ENCODE measurements at places on chromosomes 5 and 9.

GRCh38 chr5:1522601-1523479, 920 bp downstream of the LPCAT1 start:
- DNase-seq = peak; percentile 41

- no peak for DNase-seq
Observed at GRCh38 chr5:171846323-171846722, 60.7 kb downstream of the SMIM23 start.

DNA sequence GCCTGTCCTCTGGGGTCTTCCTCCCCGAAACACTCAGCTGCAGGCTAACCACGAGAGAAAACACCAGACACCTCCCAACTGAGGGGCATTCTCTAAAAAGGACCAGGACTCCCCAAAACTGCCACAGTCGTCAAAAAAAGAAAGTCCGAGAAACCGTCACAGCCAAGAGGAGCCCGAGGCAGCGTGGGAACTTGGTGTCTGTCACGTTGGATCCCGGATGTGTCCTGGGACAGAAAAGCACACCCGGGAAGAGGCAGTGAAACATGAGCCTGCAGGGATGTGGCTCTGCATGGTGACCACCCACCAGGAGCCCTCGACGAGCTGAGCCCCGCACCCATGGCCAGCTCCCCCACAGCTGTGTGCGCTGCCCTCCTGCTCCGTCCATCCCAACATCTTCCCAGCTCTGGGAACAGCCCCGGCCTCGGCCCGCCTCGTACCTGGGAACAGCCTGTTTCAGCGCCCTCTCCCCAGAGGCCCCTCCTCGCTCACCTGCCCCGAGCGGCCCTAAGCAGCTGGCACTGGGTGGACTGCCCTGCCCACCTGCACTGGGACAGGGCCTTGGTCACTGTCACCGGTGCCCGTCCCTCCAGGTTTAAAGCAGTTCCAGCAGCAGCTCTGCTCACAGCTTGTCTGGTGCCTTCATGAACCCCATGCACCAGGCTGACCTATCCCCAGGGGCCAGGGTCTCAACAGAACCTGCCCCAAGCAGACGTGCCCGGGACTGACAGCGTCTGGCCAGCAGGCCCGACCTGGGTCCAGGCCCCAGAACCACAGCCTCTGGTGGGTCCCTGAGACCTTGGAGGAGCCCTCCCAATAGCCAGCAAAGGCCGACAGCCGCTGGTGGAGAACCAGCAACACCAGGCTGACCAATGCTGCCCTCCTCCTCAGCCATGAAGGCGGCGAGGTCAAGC, 10.9 kb downstream of the SLC12A7 start:
- DNase-seq = no peak

DNA sequence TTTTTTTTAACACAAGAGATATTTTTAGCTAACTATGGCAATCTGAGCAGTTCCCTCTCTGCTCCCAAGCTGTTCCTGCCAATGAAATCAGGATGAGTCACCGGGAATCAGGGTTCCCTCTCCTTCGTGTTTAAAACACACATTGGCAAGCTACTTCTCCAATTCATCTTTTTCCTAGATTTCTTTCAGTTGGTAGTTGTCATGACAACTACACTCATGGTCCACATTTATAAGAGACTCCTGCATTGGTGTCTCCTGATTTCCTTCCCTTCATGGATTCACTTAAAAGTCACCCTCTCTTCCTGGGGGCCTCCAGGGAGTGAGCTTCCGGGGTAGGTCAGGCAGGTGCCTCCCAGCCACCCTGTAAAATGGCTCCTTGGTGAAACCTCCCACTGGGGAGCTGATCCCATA, 72.3 kb upstream of the NIPAL4 start:
- no peak for DNase-seq

DNA sequence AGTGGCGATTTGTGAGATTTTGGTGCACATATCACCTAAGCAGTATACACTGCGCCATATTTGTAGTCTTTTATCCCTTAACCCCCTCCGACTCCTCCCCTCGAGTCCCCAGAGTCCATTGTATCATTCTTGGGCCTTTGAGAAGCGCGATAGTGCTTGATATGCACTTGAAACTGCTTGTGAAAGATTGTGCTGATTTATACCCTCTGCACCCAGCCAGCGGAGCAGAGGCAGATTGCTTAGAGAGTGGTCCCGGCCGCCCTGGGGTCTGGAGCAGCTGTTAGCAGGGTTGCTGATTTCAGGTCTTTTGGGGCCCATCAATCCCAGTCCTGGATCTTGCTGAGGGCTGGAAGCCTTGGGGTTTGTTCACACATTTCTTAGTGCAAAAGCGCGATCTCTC, 13.0 kb upstream of the FAM240B start:
- DNase-seq = no peak

DNA sequence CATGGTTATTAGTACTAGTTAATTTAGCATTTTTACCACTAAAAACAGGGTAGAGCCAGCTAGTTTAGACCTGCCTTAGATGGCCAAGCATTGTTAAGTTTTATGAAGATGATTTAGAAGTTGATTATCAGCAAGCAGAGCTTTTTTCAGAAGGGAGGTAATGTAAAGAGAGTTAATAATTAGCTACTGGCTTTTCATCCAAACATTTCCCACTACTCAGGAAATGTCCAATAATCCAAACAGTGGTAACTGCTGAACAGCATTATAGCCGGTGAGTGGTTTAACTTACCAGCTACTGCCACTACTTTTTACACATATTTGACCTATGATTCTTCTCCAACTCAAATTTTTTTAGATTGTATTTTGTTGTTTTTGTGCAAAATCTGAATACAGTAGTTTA, 1.7 kb downstream of the ITGA1 start:
- DNase-seq = no peak

DNA sequence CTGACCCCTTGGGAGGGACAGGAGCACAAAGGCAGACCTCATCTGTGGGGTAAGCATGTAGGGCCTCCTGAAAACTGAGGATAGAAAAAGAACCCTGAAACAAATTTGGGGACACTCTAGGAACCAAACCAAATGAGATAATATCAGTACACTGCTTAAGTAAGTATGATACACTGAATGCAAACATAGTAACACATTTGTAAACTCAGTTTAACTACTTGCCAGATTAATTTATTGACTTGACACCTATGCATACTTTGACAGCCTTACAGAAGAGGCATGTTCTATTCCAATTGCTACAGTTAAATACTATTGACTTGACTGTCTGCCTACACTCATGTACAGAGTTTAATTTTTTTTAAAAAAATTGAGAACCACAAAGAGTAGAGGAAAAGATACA, 1070.8 kb upstream of the SEMA6A start:
- DNase-seq = no peak

All from substantia nigra (tissue), 51 donors.